ENCODE measurements at places on chromosomes 16 and 17.
A peak's percentile ranks its signal among the peaks of the same experiment; 100 is the strongest.

- DNase-seq, result no peak
Observed at GRCh38 chr17:16931318-16932060, 40.4 kb downstream of the TNFRSF13B start.

GRCh38 chr17:78925662-78926555, 722 bp upstream of the TIMP2 start:
- peak; percentile 78 for DNase-seq

DNA sequence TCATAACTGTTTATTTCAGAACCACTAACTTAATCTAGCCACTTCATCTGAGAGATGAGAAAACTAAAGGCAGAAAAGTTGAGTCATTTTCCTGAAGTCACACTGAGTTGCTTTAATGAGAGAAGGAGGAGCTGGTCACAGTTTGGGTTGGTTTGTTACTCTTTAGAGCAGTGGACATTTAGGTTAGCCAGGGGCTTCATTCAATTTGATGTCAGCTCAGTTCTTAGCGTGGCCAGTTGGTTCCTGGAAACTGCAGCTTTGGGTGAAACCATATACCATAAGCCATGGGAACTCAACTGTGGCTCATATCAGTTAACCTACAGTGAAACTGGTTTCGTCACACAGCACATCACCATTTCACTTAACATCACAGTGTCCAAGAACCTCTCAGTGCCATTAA, 59.2 kb upstream of the ADORA2B start:
- no peak for DNase-seq

- no peak for DNase-seq
Observed at GRCh38 chr16:6229186-6229585, 1103.5 kb upstream of the RBFOX1 start.

GRCh38 chr17:16878084-16878483, 93.8 kb downstream of the TNFRSF13B start:
- peak; percentile 37 for DNase-seq

DNA sequence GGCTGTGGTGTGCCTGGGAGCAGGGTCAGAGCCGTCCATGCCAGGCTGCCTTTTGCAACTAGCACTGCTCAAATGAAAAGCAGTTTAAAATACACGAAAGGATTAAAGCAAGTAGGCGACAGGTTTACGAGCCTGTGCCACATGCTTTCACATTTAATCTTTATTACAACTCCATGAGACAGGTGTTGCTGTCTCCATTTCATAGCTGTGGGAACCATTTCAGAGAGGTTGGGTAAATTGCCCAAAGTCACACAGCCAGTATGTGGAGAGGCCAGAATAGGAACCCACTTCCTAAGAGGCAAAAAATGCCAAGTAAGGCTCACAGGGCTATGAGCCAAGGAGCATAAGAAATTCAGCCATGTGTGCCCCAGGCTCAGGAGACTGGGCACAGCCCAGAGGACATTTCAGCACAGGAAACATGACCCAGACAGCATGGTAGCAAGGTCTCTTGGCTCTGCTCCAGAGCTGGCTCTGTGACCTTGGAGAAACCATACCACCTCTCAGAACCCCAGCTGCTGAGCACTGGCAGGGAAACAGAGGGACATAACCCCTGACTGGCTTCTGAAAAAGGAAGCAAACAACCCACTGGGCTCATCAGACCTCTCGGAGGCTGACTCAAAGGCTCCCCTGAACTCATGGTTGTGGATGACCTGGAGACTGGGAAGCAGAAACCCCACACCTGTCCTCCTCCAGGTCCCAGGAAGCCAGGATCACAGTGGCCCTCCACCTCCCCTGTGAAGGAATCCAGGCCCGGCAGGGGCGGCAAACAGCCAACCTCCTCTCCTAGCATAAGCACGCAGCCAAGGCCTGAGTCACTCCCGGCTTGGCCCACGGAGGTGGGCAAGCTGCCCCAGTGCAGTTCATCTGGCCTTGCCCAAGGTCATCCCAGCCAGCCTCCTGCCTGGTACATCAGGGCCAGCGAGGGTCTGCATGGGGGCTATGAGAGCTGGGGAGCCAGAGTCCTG, 40.3 kb upstream of the MRPS23 start:
- peak; percentile 67 for DNase-seq

GRCh38 chr17:64694207-64694606, 32.1 kb upstream of the SMURF2 start:
- DNase-seq, result peak; percentile 86

DNA sequence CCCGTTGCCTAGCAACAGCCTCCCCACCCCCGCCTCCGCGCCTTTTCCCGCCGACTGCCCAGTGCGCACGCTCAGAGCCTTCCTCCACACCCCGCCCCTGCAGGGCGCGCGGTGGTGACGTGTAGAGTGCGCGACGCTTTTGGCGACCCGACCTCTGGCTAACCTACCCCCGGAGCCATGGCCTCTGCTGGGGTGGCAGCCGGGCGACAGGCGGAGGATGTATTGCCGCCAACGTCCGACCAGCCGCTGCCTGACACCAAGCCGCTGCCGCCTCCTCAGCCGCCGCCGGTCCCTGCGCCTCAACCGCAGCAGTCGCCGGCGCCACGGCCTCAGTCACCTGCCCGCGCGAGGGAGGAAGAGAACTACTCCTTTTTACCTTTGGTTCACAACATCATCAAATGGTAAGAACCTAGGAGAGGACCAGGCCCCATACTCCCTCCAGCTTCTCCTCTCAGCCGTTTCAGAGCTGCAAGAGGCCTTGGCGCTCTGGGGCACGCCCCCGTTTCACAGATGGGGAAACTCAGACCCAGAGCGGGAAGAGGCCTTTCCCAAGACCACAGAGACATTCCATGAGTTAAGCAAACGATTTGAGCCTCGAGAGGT, at the start of gene MED9:
TSS of gene MED9 (plus strand) at position 136 of the 603 bp plus-strand sequence. CDS start at position 178, 42 bp downstream.
- DNase-seq, result peak; percentile 96

GRCh38 chr17:59371416-59372100, 40.1 kb downstream of the YPEL2 start:
- DNase-seq, result peak; percentile 86

DNA sequence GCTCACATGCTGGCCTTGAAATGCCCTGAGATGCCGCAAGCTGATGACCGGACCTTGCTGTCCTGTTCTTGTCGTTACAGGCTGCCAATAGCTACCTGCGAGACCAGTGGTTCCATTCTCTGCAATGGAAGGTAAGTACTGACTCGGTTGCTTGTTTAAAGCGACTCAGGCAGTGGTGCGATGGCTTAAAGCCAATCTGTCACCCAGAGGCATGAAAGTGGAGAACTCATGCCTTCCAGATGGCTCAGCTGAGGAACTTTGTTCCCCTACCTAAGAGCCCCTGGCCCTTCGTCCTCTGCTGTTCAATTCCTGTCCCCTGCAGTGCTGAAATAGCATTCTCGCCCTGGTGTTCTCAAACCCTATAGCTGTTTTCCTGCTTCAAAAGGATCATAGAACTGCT, 158.3 kb upstream of the PLCG2 start:
- no peak for DNase-seq

DNA sequence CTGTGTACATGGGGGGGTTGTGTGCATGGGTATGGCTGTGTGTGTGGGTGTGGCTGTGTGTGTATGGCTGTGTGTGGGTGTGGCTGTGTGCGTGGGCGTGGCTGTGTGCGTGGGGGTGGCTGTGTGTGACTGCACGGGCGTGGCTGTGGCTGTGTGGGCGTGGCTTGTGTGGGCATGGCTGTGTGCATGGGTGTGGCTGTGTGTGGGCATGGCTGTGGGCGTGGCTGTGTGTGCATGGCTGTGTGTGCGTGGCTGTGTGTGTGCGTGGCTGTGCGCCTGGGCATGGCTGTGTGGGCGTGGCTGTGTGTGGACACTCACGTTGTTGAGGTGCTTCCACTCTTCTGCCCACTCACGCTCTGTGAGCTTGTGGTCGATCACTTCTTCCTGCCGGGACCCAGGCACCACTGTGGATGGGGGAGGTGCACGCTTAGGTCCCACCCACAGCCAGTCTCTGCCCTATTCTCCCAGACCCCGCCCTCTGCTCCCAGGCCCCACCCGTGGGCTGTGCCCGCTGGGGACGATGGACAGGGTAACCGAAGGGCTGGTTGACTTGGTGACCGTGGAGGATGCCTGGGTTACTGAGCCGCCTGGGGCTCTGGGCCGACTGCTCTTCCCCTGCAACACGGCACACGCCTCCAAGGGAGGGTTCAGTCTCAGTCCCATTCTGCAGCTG, 16.0 kb upstream of the PABPN1L start:
- no peak for DNase-seq

DNA sequence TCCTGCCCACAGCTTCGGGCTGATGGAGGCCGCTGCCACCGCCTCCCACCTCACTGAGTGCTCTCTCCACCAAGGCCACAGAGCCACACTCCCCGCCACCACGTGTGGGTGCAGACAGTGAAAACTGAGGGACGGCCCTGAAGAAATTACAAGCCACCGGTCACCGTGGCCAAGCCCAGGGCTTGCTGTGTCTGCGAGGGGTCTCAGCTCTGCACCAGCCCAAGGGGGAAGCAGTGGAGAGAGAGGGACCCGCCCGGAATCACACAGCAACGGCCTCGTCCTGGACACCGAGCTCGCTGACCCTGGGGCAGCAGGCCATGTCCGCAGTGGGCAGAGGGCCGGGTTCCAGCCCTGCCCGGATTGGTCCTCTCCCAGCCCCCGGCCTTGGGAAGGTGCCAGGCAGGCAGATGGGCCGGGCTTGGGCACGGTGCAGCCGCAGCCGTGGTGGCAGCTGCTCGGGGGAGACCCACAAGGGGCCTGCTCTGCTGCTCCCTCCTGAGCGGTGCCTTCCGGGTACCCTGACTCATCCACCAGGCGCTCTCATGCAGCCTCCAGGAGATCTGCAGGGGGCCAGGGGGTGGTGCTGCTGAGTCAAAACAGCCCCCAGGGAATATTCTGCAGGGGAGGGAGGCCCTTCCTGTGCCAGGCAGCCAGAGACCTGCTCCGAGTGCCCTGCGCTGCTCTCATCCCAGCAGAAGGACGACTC, 52.0 kb downstream of the CBFA2T3 start:
- peak; percentile 96 for DNase-seq

DNA sequence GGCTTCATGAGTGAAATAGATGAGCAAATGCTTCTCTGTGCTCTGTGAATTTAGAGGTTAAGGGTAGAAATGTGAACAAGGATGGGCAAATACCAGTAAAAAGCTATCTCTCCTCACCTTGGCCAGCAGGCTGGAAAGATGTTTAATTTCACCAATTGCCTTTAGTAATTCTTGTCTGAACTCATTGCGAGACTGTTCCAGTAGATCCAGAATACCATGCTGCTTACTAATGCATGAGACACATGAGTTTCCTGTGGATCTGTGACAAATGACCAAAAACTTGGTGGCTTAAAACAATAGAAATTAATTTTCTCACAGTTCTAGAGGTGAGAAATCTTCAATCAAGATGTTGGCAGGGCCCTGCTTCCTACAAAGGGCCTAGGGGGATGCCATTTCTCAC, 9.3 kb upstream of the ZNF624 start:
- DNase-seq, result no peak

DNA sequence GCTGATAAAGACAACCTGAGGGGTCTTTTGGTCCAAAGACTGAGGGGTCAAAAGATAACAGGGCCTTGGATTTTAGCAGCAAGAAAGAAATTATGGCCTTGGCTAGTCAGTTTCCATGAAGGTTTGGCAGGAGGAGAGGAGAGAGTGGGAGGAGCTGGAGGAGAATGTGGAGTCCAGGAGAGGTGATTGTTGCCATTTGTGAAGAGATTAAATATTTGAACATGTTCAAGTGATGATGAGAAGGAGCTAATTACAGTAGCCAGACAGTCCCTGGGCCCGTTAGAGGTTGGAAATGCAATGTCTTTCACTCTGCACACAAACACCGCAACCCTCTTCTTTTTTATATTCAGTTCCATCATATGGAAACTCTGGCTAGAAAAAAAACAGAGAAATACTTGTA, 68.6 kb downstream of the TNRC6C start:
- no peak for DNase-seq

- DNase-seq, result no peak
Observed at GRCh38 chr17:27315322-27315721, 21.4 kb downstream of the WSB1 start.

DNA sequence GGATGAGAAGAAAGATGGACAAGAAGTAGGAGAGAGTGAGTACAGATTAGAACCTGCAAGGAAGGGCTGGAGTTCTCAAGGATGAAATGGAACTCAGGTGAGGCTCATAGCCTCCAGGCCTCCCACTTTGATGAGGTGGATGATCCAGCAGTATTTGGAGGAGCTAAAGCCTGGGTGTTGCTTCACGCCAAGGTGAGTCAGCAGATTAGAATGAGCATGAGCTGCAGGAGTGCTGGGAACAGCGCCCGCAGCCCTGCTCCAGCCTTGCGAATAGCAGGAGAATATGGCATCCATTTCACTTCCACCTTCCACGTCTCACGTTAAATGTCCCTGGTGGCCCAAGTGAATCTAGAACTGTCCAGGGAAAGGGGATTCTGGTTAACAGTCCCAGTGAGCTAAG, 94.4 kb upstream of the CPHXL start:
- peak; percentile 80 for DNase-seq

- no peak for DNase-seq
Observed at GRCh38 chr16:82096641-82097040, 61.6 kb downstream of the HSD17B2 start.

GRCh38 chr16:23298290-23298915, 3.7 kb upstream of the SCNN1B start:
- no peak for DNase-seq

- no peak for DNase-seq
Observed at GRCh38 chr17:43946781-43947180, 4.5 kb upstream of the PPY start.

GRCh38 chr16:14146445-14146844, 75.3 kb downstream of the MRTFB start:
- no peak for DNase-seq

- no peak for DNase-seq
Observed at GRCh38 chr16:87832741-87833502, 36.4 kb downstream of the SLC7A5 start.

Data from islet precursor cell (in vitro differentiated cells).